Right lung (tissue), 10 donors: ENCODE measurements at places on chromosomes 1 and 21. TPM values are rescaled to one million over a fixed set of nuclear protein-coding genes. Genes with fewer than 3 reads are reported as not detected.

CAMSAP2 gene
- 59.7 TPM for polyA plus RNA-seq

IGSF9 gene
- polyA plus RNA-seq: 17.7 TPM

LRRC53 gene
- polyA plus RNA-seq: not detected

PADI1 gene
- polyA plus RNA-seq: not detected

DPH2 gene
- polyA plus RNA-seq: 12.8 TPM

PLEKHN1 gene
- 0.24 TPM for polyA plus RNA-seq

TDRD5 gene
- polyA plus RNA-seq: 0.49 TPM

CKS1B gene
- 149 TPM for polyA plus RNA-seq

CACNA1S gene
- 0.08 TPM for polyA plus RNA-seq

EFNA3 gene
- 2.9 TPM for polyA plus RNA-seq

BEND5 gene
- polyA plus RNA-seq: 31.5 TPM

AMY2B gene
- polyA plus RNA-seq: 48.0 TPM

USH2A gene
- polyA plus RNA-seq: 0.10 TPM

ARHGEF10L gene
- 23.0 TPM for polyA plus RNA-seq

LIPI gene
- polyA plus RNA-seq: 0.28 TPM

TP73 gene
- polyA plus RNA-seq: 2.1 TPM

AADACL4 gene
- 0.09 TPM for polyA plus RNA-seq

SELENOF gene
- 294 TPM for polyA plus RNA-seq

LRRC38 gene
- polyA plus RNA-seq: not detected

PTGS2 gene
- 3.9 TPM for polyA plus RNA-seq

PDZK1 gene
- polyA plus RNA-seq: 1.4 TPM

TPTE gene
- not detected for polyA plus RNA-seq

LCE1C gene
- polyA plus RNA-seq: not detected
